A673 (cell line): ENCODE measurements at places on chromosomes 6 and 20.

DNA sequence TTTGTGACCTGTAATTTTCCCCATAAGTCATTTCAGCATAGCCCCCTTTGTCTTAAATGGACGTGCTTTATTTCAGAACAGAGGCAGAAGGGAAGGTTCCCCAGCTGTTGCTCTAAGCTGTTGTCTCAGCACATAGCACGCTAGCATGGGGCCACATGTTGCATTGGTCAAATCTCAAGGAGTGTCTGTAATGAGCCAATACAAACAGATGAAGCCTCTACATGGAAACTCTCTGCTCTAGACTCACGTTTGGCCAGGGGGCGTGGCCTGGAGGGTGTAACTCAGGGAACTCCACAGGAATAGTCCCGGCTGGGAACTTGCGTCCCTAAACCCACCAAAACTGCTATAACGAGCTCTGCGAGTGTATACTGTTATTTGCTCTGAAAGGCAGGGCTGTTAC, 35.2 kb upstream of the SLC22A2 start:
- no peak overlapping the region for H3K27ac ChIP-seq
- no peaks in the 10 kb centered on the region for H3K36me3 ChIP-seq
- no peak for DNase-seq
- no peak overlapping the region for H3K4me3 ChIP-seq
- no peaks in the 10 kb centered on the region for H3K27me3 ChIP-seq

DNA sequence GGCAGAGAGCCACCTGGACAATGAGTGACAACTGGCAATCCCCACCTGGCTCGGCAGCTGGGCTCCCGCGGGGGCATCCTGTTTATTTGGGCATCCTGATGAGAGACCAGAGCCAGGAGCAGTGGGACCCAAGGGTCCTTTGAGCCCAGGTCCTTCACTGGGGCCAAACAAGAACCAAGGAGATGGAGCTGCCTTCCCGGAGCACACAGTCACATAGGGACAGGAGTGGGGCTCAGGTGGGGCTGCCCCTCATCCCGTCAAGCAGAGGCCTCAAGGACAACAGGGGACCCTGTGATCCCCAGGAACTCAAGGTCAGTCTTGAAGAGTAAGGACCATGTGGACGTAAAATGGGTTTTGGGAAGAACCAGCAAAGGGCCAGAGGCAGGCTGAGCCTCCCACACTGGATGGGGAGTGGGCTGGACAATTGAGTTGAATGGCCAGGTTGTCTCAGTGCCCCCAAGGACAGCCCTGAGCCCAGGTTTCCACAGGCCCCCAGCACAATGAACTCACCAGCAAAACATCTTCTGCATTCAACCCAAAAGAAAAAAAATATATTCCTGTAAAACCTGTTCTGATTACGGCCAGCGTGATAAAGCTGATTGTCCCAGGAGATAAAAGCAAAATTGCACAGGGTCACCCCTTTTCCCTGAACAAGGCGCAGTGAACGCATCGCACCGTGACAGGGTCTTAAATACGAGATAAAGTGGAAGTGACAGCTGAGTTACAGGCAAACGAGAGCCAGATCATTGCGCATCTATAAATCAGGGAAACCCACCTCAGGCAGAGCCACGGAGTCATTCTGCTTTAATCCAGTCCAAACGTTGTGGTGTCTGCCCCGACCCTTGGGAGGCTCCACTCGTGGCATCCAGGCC, 86.2 kb downstream of the ANKRD60 start:
- H3K27me3 ChIP-seq: peaks cover 7% of the 10 kb centered on the region
- no peak for DNase-seq
- no peak overlapping the region for H3K27ac ChIP-seq
- H3K4me3 ChIP-seq: no peak overlapping the region
- H3K36me3 ChIP-seq: no peaks in the 10 kb centered on the region

DNA sequence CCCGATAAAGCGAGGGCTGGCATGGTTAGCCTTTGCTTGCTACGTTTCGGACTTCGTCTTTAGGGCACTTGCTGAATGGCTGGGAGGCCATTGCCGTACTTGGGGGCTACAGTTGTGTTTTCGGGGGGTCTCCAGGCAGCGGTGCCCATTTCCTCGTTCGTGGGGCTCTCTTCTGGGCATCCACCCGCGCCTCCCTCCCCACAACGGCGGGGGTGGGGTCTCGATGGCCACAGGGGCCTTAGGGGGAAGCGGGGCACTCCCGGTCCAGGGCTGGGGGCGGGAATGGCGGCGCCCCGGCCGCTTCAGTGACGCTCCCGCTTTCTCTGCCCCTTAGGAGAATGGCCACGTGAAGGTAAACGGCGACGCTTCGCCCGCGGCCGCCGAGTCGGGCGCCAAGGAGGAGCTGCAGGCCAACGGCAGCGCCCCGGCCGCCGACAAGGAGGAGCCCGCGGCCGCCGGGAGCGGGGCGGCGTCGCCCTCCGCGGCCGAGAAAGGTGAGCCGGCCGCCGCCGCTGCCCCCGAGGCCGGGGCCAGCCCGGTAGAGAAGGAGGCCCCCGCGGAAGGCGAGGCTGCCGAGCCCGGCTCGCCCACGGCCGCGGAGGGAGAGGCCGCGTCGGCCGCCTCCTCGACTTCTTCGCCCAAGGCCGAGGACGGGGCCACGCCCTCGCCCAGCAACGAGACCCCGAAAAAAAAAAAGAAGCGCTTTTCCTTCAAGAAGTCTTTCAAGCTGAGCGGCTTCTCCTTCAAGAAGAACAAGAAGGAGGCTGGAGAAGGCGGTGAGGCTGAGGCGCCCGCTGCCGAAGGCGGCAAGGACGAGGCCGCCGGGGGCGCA, 2.4 kb downstream of the MARCKS start:
- no peak for DNase-seq
- H3K36me3 ChIP-seq: peaks cover 6% of the 10 kb centered on the region
- H3K4me3 ChIP-seq: peak overlapping the region; percentile 86
- peaks cover 11% of the 10 kb centered on the region for H3K4me1 ChIP-seq
- no peaks in the 10 kb centered on the region for H3K27me3 ChIP-seq

- H3K36me3 ChIP-seq: peaks cover 8% of the 10 kb centered on the region
- no peak overlapping the region for H3K4me3 ChIP-seq
- peaks cover 9% of the 10 kb centered on the region for H3K4me1 ChIP-seq
- H3K27ac ChIP-seq: no peak overlapping the region
- DNase-seq: no peak
- no peaks in the 10 kb centered on the region for H3K27me3 ChIP-seq
These were observed 12.3 kb downstream of the TMEM30A start for GRCh38 chr6:75272145-75272840.

DNA sequence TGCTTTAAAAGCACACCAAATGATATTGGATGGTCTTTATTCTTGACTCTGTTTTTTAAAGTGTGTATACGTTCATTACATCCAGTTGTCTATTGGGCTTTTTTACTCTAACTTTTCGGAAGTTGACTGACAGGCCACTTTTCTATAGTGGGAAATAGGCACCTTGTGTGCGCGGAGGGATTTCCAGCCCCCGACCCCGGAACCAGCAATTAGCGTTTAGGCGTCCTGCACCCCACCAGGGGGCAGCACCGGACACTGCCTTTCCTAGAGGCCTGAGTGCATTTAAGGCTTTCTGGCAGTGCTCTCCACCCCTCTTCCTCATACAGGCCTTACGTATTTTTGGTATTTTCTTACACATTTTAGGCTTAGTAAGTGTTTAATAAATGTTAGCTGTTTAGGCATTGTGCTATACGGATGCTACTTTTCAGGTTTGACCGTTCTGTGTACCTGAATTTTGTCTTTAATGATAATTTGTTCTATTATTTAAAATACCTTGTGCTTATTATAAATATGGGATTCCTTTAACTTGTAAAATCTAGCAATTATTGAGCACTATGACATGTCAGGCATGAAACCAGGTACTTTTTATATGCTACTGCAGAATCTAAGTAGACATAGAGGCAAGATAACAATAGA, 231.8 kb downstream of the BCKDHB start:
- H3K27me3 ChIP-seq: no peaks in the 10 kb centered on the region
- peak; percentile 65 for DNase-seq
- H3K4me1 ChIP-seq: peaks cover 17% of the 10 kb centered on the region
- no peaks in the 10 kb centered on the region for H3K36me3 ChIP-seq
- H3K27ac ChIP-seq: no peak overlapping the region

DNA sequence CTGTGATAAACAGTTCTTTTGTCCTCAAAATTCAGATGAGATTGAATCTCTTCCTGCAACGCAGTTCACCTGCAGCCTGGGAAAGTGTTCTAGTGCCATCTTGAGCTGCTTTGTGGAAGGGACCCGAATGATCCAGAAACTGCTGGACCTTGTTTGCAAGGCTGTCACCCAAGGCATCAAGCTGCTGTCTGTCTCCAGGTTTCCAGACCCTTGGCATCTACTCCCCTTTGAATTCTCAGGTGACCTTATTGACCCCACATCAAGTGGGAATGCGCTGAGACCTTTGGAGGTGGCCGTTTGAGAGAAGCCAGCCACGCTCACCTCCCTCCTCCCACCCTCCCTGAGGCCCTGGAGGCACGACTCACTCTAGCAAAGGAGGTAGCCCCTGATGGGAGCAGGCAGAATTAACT, 112.5 kb downstream of the EDN3 start:
- H3K4me3 ChIP-seq: no peak overlapping the region
- H3K4me1 ChIP-seq: no peaks in the 10 kb centered on the region
- H3K27me3 ChIP-seq: peaks cover 7% of the 10 kb centered on the region
- no peak overlapping the region for H3K27ac ChIP-seq
- DNase-seq: no peak
- H3K36me3 ChIP-seq: no peaks in the 10 kb centered on the region

- H3K4me1 ChIP-seq: no peaks in the 10 kb centered on the region
- H3K27ac ChIP-seq: no peak overlapping the region
- no peaks in the 10 kb centered on the region for H3K27me3 ChIP-seq
- no peaks in the 10 kb centered on the region for H3K36me3 ChIP-seq
- H3K4me3 ChIP-seq: no peak overlapping the region
These were observed 14.7 kb downstream of the SCUBE3 start for GRCh38 chr6:35228481-35228880.

- peaks cover 2% of the 10 kb centered on the region for H3K27me3 ChIP-seq
- H3K27ac ChIP-seq: no peak overlapping the region
- no peak for DNase-seq
- peaks cover 3% of the 10 kb centered on the region for H3K4me1 ChIP-seq
These were observed 18.2 kb downstream of the GPX5 start for GRCh38 chr6:28543651-28544610.

- H3K4me3 ChIP-seq: no peak overlapping the region
- no peaks in the 10 kb centered on the region for H3K36me3 ChIP-seq
- no peak overlapping the region for H3K27ac ChIP-seq
- H3K4me1 ChIP-seq: no peaks in the 10 kb centered on the region
- DNase-seq: no peak
These were observed 8.2 kb downstream of the HLA-DRA start for GRCh38 chr6:32447932-32448331.

DNA sequence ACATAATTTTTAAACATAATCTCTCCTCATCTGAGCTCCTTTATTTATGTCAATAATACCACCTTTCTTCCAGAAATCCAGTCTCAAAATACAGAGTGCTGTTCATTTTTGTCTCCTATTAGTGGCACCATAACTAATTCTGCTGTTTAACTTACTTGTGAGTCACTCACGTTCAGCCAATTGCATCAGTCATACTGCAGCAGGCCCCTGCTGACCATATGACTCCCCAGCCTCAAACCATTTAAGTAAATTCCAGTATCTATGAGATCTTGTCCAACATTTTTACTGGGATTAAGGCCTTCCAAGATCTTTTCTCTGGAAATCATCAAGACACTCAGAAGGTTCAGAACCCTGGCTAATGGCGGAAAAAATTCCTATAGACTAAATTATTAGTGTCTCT, 982.2 kb upstream of the MAP3K7 start:
- no peaks in the 10 kb centered on the region for H3K36me3 ChIP-seq
- H3K27me3 ChIP-seq: no peaks in the 10 kb centered on the region
- no peak overlapping the region for H3K27ac ChIP-seq
- peaks cover 14% of the 10 kb centered on the region for H3K4me1 ChIP-seq
- no peak overlapping the region for H3K4me3 ChIP-seq

- no peak overlapping the region for H3K27ac ChIP-seq
- H3K36me3 ChIP-seq: no peaks in the 10 kb centered on the region
- H3K4me1 ChIP-seq: peaks cover 11% of the 10 kb centered on the region
- no peaks in the 10 kb centered on the region for H3K27me3 ChIP-seq
- no peak overlapping the region for H3K4me3 ChIP-seq
These were observed 171.2 kb upstream of the MYLIP start for GRCh38 chr6:15957655-15958169.

- H3K4me1 ChIP-seq: no peaks in the 10 kb centered on the region
- no peaks in the 10 kb centered on the region for H3K27me3 ChIP-seq
- peak; percentile 29 for DNase-seq
- H3K36me3 ChIP-seq: no peaks in the 10 kb centered on the region
- H3K27ac ChIP-seq: no peak overlapping the region
These were observed 12.3 kb downstream of the MAP3K7 start for GRCh38 chr6:90574610-90575009.

DNA sequence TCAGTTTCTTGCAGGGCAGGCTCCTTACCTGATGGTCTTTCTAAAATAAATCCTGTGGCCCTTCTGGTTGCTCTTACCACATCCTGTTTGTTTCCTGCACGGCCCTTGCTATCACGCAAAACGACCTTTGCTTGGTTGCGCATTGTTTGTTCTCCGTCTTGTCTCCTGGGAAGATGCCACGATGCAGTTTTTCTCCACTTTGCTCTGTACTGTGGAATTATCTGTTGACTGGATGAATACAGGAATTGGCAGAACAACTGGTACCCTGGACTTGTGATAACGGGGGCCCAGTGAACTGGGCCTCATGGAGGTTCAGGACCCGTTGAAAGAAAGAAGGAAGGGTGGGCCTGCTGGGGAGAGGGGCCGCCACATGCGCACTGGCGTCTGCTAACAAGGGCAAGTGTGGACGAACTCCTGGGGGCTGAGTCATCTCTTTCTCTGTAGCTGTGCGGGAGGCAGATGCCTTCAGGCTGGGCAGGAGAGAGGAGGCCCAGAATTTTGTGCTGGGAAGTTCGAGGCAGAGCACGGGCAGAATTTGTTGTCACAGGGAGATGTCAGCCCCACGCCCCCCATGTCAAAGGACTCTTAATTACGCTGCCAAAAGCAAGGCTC, 139.9 kb downstream of the BMP7 start:
- H3K4me3 ChIP-seq: no peak overlapping the region
- H3K27ac ChIP-seq: no peak overlapping the region
- H3K27me3 ChIP-seq: no peaks in the 10 kb centered on the region
- no peaks in the 10 kb centered on the region for H3K36me3 ChIP-seq

GRCh38 chr20:9220874-9221547, 152.1 kb downstream of the PLCB4 start:
- no peak overlapping the region for H3K4me3 ChIP-seq
- peaks cover 16% of the 10 kb centered on the region for H3K4me1 ChIP-seq
- no peaks in the 10 kb centered on the region for H3K36me3 ChIP-seq
- no peak overlapping the region for H3K27ac ChIP-seq
- DNase-seq: no peak

DNA sequence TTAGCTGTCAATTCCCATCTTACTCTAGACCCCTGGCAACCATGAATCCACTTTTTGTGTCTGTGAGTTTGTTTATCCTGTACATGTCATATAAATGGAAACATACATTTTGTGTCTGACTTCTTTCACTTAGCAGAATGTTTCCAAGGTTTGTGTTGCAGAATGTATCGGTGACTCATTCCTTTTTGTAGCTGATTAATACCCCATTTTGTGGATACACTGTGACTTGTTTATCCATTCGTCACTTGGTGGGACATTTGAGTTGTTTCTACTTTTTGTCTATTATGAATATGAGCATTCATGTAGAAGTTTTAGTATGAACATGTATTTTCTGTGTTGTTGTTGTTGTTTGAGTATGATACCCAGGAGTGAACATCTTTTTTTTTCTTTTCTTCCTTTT, 21.4 kb downstream of the CDYL start:
- no peak for DNase-seq
- H3K27me3 ChIP-seq: no peaks in the 10 kb centered on the region

GRCh38 chr6:169752074-169752623, 727 bp downstream of the ERMARD start:
- H3K4me3 ChIP-seq: peak overlapping the region; percentile 66
- H3K27me3 ChIP-seq: no peaks in the 10 kb centered on the region
- peak overlapping the region; percentile 97 for H3K27ac ChIP-seq
- peak; percentile 53 for DNase-seq
- peaks cover 4% of the 10 kb centered on the region for H3K36me3 ChIP-seq
- H3K4me1 ChIP-seq: peaks cover 17% of the 10 kb centered on the region
